ENCODE measurements at places on chromosomes 6 and 20.

- peak; percentile 15 for DNase-seq
These were observed 950 bp downstream of the KCTD20 start for GRCh38 chr6:36443471-36444428.

- DNase-seq = no peak
These were observed 81.2 kb downstream of the PTPN1 start for GRCh38 chr20:50591233-50591852.

DNA sequence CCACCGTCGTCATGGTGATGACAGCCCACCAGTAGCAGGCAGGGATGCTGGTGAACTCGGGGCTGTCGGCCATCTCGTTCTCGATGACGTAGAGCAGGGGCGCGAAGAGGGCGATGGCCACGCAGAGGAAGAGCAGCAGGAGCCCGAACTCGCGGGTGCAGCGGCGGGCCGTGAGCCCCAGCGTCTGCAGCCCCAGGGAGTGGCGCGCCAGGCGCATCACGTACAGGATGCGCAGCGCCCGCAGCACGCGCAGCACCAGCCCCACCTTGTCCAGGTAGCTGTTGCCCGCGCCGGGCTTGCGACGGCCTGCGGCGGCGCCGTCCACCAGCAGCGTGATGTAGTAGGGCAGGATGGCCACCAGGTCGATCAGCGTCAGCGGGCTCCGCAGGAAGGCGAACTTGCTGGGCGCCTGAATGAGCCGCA lies 18.6 kb downstream of the KCNG1 start:
- DNase-seq = no peak

GRCh38 chr6:82123632-82124031 lies 123.9 kb downstream of the IBTK start:
- no peak for DNase-seq

- no peak for DNase-seq
These were observed 346.8 kb upstream of the POU3F2 start for GRCh38 chr6:98487612-98488011.

DNA sequence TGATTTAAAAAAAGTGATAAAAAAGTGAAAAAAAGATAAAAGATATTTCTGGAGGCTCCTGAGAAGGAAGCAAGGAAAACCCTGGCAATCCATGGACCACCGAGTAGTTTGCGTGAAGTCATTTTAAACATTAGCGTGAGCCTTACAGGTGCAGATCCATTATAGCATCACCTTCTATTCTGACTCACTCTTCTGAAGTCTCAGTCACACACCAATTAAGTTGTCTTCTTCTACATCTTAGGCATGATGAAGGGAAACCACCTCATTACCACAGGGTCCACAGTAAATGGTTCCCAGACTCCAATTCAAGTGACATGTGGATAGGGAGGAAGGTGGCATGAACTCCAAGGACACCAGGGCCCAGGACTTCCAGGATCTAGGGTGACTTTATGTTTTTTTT lies 99.1 kb downstream of the GJA10 start:
- no peak for DNase-seq

- peak; percentile 27 for DNase-seq
These were observed 8.4 kb downstream of the CCDC167 start for GRCh38 chr6:37491171-37491829.

DNA sequence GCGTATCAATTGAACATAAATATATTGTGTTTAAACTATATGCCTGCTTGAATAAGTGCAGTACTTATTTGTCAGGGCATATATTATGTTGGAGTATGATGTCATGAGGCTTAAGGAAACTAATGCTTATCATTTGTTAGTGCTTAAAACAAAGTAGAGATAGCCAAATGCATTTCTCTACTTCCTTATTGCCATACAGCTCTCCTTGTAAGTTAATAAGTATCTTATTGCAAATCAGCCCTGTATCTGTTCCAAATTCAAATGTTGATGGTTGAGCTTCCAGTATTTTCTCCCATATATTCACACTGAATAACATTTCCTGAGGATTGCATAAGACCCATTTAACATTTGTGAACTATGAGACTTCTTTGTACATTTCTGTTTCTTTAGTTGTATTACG lies 57.8 kb downstream of the CARMIL1 start:
- no peak for DNase-seq

GRCh38 chr20:47606983-47607613 lies 105.4 kb downstream of the NCOA3 start:
- peak; percentile 59 for DNase-seq

- DNase-seq = peak; percentile 44
These were observed 98.9 kb downstream of the IRF4 start for GRCh38 chr6:490251-491037.

- DNase-seq = no peak
These were observed 42.4 kb upstream of the ADGRF4 start for GRCh38 chr6:47655719-47656595.

- DNase-seq = no peak
These were observed 5.6 kb downstream of the HLA-F start for GRCh38 chr6:29728875-29729270.

DNA sequence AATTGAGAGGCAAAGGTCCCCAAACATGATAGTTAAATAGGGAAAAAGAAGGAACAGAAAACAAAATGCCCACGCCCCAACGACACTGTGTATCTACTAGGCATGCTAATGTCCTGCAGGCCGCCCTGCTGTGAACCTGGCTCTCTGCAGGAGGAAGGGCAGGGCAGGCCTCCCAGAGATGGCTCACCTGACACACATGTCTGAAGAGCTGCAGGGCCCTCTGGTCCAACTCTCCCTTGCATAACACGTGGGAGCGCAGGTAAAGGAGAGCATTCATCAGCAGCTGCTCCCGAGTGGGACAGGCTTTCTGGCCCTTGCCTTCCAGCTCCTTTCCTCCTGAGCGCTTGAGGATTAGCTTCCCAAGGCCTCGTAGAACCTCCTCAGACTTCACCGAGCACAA lies 53.7 kb upstream of the LYRM2 start:
- no peak for DNase-seq

DNA sequence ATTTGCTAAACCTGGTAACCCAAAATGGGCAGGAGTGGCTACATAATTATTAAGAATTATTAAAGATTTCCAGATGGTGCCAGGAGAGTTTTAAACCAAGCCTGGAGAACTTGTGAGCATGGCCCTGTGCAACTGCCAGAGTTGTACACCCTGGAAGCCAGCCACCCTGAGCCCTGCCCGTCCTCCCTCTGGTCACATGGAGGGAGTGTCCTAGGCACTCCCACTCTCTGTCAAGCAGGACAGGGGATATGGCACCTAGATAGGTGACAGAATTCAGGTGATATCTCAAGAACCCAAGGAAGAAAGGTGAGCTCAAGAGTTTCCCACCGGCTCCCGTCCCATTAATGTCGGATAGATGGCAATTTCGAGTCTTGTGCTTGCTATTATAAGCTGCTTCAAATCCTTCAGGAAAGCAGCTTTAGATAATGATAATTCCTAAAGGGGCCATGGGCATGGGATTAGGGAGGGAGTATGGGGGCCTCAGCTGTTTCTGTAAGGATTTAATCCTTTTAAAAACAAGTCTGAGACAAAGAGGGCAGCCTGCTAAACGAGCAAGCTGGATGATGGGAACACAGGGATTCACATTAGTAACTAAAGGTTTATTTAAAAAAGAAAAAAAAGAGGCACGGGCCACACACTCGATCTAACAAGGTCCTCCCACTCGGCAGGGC lies 169.1 kb downstream of the BMP7 start:
- DNase-seq = no peak

GRCh38 chr6:79073888-79074287 lies 4.2 kb downstream of the PHIP start:
- no peak for DNase-seq

GRCh38 chr20:10928841-10929421 lies 255.1 kb upstream of the JAG1 start:
- no peak for DNase-seq

- DNase-seq = no peak
These were observed 533 bp downstream of the CFB start for GRCh38 chr6:31946370-31946885.

GRCh38 chr6:166004471-166004870 lies 163.2 kb downstream of the TBXT start:
- DNase-seq = no peak

GRCh38 chr20:38610521-38610920 lies 8.9 kb downstream of the ARHGAP40 start:
- DNase-seq = no peak

DNA sequence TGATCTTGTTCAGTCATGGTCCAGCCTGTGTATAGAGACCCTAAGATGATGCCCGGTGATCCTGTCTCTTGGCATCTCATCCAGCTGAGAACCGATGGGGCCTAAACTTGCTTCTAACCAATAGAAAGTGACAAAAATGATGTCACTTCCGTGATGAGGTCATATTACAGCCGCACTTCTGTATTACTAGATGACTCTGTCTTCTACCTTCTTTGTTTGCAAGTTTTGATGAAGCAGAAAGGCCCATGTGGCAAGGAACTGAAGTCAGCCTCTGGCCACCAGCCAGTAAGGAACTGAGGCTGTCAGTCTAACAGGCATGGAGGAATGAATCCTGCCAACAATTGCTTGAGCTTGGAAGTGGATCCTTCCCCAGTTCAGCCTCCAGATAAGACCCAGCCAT lies 32.8 kb upstream of the HLA-C start:
- no peak for DNase-seq

GRCh38 chr20:14543040-14543439 lies 205.6 kb upstream of the FLRT3 start:
- no peak for DNase-seq

- DNase-seq = peak; percentile 29
These were observed 121.5 kb downstream of the UST start for GRCh38 chr6:148868314-148868713.

DNA sequence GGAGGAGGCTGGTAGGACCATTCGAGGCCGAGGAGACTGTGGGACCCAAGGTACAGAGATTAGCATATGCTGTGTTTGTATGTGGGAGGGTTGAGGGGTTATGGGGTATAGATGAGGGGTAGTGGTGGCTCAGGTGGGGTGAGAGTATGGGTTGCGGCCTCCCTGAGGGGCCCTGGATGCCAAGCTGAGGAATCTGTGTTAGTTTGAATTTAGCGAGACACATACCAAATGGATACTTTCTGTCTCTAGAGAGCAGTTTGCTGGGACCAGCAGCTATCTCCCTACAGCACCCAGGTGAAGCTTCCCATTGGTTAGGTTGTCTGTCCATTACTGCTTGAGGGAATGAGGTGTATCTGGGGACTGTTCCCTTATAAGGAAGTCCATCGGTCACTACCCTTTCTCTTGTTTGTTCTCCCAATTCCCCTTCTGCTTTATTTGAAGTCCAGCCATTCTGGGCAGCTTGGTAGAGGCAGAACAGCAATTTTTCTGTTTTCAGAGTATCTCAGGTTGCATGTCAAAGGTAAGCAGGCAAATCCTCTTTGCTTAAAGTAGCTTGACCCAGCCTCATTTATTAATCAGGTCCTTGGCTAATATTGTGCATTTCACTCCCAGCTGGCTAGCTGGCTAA lies 15.2 kb downstream of the CHMP4B start:
- no peak for DNase-seq

GRCh38 chr6:129643968-129644367 lies 66.0 kb downstream of the ARHGAP18 start:
- no peak for DNase-seq

DNA sequence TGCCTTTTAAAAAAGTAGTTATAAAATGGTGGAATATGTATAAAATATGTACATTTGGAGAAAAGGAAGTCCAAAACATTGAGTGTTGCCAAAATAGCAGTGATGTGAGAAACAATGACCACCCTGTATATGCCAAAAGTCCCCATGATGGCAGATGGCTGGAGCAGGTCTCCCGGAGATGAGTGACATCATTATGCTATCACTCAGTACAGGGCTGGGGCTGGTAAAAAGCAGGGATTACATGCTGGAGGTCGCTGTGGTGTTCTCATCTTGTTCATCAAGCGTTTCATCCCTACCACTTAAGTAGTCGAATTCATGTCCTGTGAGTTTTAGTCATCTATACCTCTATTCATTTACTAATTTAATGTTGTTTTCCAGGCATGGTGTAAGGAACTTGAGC lies 315.3 kb upstream of the SLC35B3 start:
- no peak for DNase-seq

DNA sequence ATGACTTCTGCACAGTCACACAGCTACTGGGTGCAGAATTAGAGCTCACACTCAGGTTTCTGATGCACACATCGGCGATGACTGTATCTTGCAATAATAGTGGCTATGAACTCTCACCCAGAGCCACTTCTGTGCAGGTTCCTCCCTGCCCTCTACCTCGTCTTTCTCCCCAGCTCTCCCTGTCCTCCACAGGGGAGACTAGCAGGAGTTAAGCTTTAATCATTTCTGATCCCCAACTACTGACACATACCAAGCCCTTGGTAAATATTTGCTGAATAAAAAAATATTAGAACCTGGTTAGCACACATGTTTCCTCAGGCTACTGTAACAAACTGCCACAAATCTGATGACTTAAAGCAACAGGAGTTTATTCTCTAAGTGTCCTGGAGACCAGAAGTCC lies 222.7 kb upstream of the FOXA2 start:
- DNase-seq = no peak
